GM23338 (cell line): ENCODE measurements at places on chromosomes 16 and 17.

DNA sequence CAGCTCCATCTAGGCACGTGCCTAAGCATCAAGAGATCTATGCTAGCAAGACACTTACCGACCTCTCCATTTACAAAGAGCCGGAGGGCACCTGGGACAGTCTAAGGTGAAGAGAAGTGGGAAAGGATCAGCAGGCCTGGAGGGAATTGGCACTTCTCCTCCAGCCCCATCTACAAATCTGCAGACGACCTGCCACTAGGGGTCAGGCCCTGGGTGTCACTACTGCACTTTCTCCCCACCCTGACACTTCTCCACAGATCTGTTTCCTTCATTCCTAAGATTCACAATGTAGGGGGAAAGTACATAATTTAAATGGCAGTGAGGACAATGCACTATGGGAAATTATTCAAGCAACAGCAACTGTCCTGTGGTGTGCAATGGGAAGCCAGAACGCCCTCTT is 8.1 kb downstream of the MKS1 start:
- H3K4me3 ChIP-seq = no peak overlapping the region
- H3K36me3 ChIP-seq = no peaks in the 10 kb centered on the region
- no peaks in the 10 kb centered on the region for H3K4me1 ChIP-seq
- H3K27ac ChIP-seq = no peak overlapping the region
- no peaks in the 10 kb centered on the region for H3K27me3 ChIP-seq

GRCh38 chr17:57495771-57496170 is 239.4 kb downstream of the MSI2 start:
- DNase-seq = no peak
- H3K4me1 ChIP-seq = no peaks in the 10 kb centered on the region
- no peak overlapping the region for H3K4me3 ChIP-seq
- no peak overlapping the region for H3K27ac ChIP-seq
- no peaks in the 10 kb centered on the region for H3K36me3 ChIP-seq

DNA sequence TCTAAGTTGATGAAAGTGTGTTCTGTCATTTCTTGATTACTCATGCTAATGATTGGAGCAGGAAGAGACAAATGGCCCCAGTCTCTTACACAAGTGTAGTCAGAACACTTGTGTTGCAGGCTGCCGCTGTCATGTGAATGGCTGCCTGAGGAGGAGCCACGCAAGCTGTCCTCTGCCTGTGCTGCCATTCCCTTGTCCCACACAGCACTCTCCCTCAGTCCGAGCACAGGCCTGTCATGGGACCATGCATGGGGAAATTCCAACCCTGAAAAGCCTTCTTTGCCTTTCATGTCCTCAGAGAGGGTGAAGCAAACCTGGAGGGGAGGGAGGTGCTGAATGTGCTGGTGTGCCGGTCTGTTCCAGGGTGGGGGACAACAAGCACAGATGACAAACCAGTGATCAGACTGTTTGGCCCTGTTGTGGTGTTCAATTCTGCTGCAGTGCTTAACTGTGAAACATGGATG is 109.4 kb downstream of the MRTFB start:
- H3K27me3 ChIP-seq = no peaks in the 10 kb centered on the region
- H3K4me1 ChIP-seq = 0 out of 2 replicates have a peak, but pooled peaks cover under 1% of the 10 kb centered on the region
- H3K36me3 ChIP-seq = no peaks in the 10 kb centered on the region
- H3K4me3 ChIP-seq = no peak overlapping the region
- H3K27ac ChIP-seq = no peak overlapping the region

DNA sequence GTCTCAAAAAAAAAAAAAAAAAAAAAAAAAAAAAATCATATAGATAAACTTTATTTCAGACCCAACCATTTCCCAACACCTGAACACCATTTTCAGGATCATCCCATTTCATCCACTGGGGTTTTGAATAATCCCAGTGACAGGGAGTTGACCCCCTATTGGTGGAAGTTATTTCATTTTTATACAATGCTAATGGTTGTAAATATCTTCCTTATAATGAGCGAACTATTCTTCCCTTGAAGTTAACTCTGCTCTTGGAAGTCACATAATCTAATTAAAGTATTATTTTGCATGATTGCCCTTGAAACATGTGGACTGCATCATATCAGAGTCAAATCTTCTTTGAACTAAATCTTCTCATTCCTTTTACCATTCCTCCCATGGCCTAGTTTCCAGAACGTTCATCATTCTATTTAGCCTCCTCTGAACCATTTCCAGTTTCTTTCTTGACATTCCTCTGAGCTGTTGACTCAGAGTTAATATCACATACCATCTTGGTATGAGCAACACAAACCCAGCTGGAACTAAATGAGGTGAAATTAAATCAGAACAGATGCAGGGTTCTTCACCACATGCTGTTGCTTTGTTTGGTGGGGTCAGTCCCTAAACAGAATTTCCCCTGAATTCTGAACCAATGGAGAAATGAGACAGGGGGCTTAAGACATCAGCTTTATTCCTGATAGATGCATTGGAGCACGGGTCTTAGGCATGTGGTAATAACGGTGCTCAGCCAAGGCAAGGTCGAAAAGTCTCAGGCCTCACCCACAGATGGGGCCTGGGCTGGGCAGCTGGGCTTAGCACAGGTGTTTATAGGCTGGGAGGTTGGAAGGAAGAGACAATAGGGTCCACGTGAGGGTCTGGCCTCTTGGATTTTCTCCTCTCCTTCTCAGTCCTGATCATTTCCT is 8.9 kb downstream of the HSD17B2 start:
- DNase-seq = no peak
- no peak overlapping the region for H3K27ac ChIP-seq
- no peak overlapping the region for H3K4me3 ChIP-seq
- no peaks in the 10 kb centered on the region for H3K4me1 ChIP-seq
- no peaks in the 10 kb centered on the region for H3K27me3 ChIP-seq
- H3K36me3 ChIP-seq = no peaks in the 10 kb centered on the region

DNA sequence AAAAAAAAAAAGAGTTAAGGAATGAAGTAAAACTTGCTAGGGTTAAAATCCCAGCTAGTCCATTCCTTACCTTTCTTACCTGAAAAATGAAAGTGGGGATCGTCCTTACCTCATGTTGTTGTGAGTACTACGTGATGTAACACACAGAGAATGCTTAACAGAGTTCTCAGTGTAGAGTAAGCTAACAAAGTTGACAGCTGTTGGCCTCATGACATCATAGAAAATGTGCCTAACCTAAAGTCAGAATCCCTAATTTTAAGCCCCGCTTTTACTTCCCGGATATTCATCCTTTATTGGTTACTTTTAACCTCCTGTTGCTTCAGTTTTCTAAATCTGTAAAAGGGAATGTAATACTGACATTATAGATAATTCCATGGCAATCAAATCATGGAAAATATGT is 505.8 kb upstream of the HSBP1 start:
- H3K4me1 ChIP-seq = no peaks in the 10 kb centered on the region
- H3K4me3 ChIP-seq = no peak overlapping the region
- no peak for DNase-seq
- H3K36me3 ChIP-seq = no peaks in the 10 kb centered on the region
- no peaks in the 10 kb centered on the region for H3K27me3 ChIP-seq

DNA sequence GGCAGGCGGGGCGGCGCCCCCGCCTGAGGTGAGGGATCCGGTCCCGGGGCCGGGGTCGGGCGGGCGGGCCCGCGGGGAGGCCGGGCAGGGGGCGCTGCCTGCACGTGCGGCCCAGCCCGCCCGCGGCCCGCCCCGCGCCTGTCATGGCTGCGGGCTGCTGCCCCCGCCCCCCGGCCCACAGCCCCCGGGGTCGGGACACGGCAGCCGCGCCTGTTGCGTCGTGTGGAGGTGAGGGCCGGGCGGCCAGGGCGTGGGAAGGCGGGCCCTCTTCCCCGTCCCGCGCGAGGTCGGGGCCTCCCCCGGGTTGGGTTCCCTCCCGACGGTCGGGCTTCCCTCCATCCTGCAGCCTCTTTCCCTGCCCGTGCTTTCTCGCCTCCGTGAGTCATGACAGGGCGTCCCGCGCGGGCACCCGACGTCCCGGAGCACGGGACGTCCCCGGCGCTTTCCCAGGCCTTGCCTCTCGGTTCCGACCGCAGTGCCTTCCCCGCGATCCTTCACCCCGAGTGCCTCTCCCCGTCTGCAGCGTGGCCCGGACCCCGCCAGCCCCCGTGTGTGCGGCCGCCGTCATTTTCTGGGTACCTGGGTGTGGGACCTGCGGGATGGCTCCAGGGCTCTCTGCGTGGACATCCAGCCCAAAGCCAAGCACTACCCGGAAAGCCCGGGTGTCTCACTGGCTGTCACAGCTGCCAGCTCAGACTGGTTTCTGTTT is 76.7 kb downstream of the CHD9 start:
- H3K4me3 ChIP-seq = peak overlapping the region; percentile 77
- no peak overlapping the region for H3K27ac ChIP-seq
- H3K4me1 ChIP-seq = peaks cover 21% of the 10 kb centered on the region
- no peaks in the 10 kb centered on the region for H3K27me3 ChIP-seq
- DNase-seq = peak; percentile 53

- H3K27ac ChIP-seq = no peak overlapping the region
- peaks cover 7% of the 10 kb centered on the region; the same call in 1 of the 2 replicates for H3K27me3 ChIP-seq
- no peak overlapping the region for H3K4me3 ChIP-seq
- no peaks in the 10 kb centered on the region for H3K4me1 ChIP-seq
- no peak for DNase-seq
These were observed 7.1 kb upstream of the MT2A start for GRCh38 chr16:56601325-56601724.

- H3K27ac ChIP-seq = no peak overlapping the region
- H3K4me1 ChIP-seq = peaks cover 10% of the 10 kb centered on the region
- H3K4me3 ChIP-seq = no peak overlapping the region
- no peak for DNase-seq
These were observed 109.5 kb downstream of the CDH11 start for GRCh38 chr16:65012357-65012756.

DNA sequence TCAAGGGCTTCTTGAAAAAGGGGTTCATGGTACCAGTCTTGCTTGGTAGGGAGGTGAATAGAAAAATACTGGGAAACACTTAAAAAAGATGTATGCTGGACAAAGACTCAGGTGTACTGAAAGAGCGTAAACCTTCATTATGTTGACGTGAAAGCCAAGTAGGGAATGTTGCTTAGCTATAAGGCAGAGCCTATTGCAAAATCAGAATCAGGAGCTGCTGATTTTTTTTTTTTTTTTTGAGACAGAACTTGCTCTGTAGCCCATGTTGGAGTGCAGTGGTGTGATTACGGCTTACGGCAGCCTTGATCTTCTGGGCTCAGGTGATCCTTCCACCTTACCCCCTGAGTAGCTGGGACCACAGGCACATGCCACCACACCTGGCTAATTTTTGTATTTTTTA is 3.9 kb downstream of the TMEM94 start:
- H3K27me3 ChIP-seq = no peaks in the 10 kb centered on the region
- DNase-seq = no peak
- peaks cover 8% of the 10 kb centered on the region for H3K4me1 ChIP-seq

GRCh38 chr17:65301184-65301583 is 164.0 kb downstream of the RGS9 start:
- H3K4me3 ChIP-seq = no peak overlapping the region
- H3K27ac ChIP-seq = no peak overlapping the region
- H3K4me1 ChIP-seq = no peaks in the 10 kb centered on the region

GRCh38 chr17:61411261-61412142 is 11.9 kb downstream of the TBX2 start:
- H3K4me3 ChIP-seq = peak overlapping the region; percentile 77
- H3K36me3 ChIP-seq = no peaks in the 10 kb centered on the region
- peaks cover 20% of the 10 kb centered on the region; the same call in 1 of the 2 replicates for H3K4me1 ChIP-seq
- H3K27ac ChIP-seq = no peak overlapping the region
- H3K27me3 ChIP-seq = peaks cover 97% of the 10 kb centered on the region

DNA sequence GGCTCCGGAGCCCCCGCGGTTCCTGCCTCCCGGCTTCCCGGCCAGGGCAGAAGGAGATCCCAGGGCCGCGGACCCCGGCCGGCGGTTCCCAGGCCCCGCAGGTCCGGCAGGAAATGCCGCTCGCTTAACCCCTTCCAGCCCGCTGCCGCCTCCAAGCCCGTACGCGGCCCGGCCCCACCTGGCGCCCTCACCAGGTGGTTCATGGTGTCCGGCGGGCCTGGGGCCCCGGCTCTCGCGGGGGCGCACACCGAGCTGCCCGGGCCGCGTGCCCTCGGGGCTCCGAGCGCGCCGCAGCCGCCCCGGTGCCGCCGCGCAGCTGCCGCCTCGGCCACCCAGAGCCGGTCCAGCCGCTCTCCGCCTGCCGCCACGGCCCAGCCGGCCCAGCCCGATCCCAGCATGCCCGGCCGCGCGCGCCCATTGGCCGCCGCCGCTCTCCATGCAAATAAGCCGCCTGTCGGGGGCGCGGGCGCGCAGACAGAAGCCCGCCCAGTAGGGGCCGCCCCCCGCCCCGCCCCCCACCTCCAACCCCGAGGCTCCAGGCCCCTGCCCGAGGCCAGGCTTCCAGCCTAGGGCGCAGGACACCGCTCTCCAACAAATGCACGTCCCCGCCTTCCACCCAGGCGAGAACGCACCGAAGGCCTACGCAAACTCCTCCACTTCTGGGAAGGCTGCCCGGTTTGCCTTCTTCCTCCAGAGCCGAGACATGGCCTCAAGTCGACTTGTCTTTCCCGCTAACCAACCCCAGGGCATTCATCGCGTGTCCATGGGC is at the start of gene BCAR1:
TSS of gene BCAR1 (minus strand) at position 345 of the 769 bp plus-strand sequence. CDS start at position 203, 142 bp downstream.
- peak; percentile 95 for DNase-seq
- peak within 1 kb of the TSS; percentile 90 for H3K4me3 ChIP-seq
- no peaks in the 10 kb centered on the region for H3K36me3 ChIP-seq
- peak within 1 kb of the TSS; percentile 100 for H3K27ac ChIP-seq
- H3K27me3 ChIP-seq = no peaks in the 10 kb centered on the region
- H3K4me1 ChIP-seq = peaks cover 71% of the 10 kb centered on the region

DNA sequence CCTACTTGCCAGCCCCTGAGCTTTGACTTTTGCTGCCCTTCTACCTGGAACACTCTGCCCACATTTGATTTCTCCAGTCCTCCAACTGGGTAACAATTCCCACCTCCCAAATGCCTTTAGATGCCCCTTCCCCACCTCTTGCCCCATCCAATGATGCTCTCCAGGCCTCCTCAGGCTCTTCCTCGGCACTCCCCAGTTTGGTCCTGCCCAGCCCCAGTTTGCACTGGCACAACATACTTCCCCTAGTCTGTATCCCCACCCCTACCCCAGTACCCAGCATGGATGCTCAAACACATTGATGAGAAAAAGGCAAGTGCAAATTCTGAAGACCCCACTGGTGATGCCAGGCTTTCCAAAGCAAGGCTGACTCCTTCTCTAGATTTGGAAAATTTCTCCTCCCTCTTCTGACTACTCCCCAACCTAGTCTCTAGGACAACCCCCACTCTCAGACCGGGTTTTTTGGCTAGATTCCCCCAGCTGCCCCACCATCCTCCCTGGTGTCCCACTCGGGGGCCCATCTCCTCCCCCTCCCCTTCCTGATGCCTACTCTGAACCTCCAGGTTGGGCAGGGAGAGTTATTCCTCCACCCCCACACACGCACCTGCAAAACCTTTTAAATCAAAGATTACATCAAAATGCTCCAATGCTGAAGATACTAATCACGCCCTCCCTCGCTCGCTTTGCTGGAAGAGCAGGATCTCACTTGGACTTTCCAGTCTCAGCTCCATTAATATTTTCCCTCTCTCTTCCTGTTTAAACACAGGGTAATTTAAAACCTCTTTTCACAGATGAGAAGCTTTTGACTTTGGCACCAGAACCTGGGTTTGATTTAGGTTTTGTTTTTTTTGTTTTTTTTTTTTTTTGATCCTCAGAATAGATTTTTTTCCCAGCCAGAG is 94.9 kb downstream of the TMEM132E start:
- no peak overlapping the region for H3K4me3 ChIP-seq
- no peaks in the 10 kb centered on the region for H3K27me3 ChIP-seq

DNA sequence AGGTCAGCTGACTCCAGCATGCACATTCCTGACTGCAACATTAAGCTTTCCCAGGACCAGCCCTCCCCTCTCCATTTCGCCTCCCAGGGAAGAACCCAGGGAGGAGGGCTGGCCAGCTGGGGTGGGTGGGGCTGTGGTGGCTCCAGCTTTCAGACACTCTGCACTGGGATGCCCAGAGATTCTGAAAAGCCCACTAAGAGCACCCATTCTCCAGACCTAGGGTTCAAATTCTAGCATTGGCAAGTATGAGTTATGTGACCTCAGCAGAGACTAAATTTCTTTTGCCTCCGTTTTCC is 7.8 kb downstream of the DLX3 start:
- no peak overlapping the region for H3K27ac ChIP-seq
- peaks cover 76% of the 10 kb centered on the region for H3K27me3 ChIP-seq
- peak; percentile 13 for DNase-seq
- H3K36me3 ChIP-seq = no peaks in the 10 kb centered on the region
- H3K4me1 ChIP-seq = peaks cover 3% of the 10 kb centered on the region; the same call in 1 of the 2 replicates
